ENCODE measurements at places on chromosomes 12 and 14. TPM values are rescaled to one million over a fixed set of nuclear protein-coding genes. Genes with fewer than 3 reads are reported as not detected.

The PLBD1 gene
- 55.3 TPM for total RNA-seq

The FGF23 gene
- total RNA-seq: not detected

The NEDD1 gene
- total RNA-seq: 40.8 TPM

The DNAI7 gene
- total RNA-seq: 1.9 TPM

The LMNTD1 gene
- total RNA-seq: 2.3 TPM
